Fibroblast of upper back skin (primary cell): ENCODE measurements at places on chromosomes 1 and 21.
A peak's percentile ranks its signal among the peaks of the same experiment; 100 is the strongest.

DNA sequence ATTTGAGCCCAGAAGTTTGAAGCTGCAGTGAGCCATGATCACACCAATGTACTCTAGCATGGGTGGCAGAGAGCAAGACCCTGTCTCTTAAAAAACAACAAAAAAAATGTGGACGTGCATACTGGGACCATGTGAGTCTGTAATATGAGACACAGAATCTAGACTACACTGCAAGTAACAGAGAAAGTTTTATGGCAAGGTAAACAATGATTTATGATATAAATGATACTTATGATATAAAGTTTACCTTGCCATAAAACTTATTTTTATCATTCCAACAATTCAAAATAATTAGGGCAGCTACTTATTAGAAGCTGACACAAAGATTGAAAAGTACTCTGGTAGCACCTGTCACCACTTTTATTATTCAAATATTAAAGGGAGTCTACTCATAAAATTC lies 34.7 kb downstream of the WDR26 start:
- no peak for DNase-seq

GRCh38 chr1:236681219-236681618 lies 5.1 kb upstream of the ACTN2 start:
- DNase-seq, result no peak

DNA sequence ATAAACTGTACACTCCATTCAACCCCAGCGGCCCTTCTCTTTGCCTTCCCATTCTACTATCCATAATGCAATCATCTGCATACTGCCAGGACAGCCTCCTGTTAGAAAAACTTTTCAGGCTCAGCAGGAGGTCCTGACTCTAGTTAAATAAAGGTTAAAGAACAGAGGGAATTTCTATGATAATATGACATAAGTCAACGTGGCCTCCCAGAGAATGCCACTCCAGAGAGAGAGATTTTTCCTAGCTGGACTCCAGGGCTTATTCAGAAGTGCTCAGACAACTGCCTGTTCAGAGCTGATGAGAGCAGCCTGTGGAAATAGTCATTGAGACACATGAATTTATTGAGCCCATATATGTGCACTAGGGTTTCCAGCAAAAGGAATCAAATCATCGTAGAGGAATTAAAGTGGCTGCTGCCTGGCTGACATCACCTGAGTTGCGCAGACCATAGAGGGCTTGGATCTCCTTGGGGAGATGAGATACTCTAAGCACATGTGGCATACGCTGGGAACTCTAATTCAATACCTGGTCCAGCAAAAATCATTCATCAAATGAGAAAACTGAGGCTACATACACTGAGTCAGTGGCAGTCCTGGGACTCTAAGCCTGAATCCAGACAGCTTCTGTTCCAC lies 736.2 kb downstream of the PTPRU start:
- no peak for DNase-seq

DNA sequence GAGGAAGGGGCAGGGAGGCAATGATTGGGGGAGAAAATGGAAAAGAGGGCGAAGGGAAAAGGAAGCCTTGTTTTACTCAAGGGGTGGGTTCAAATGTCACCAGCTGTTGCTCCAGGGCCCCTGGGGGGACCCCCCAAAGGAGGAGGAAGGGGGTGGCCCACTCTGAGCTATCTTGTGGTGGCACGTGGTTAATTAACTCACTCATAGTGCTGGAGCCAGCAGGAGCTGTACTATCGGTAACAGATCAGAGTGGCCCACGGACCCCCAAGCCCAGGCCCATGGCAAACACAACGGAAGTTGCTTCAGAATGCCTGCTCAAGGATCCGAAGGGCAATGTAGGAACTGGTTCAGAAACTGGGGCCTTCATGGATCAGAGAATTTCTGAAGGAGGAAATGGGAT lies 7.2 kb downstream of the TFF2 start:
- no peak for DNase-seq

- DNase-seq, result no peak
These were observed 51.8 kb downstream of the SPEN start for GRCh38 chr1:15899266-15899665.

GRCh38 chr1:8586438-8586837 lies 231.0 kb downstream of the RERE start:
- peak; percentile 49 for DNase-seq

DNA sequence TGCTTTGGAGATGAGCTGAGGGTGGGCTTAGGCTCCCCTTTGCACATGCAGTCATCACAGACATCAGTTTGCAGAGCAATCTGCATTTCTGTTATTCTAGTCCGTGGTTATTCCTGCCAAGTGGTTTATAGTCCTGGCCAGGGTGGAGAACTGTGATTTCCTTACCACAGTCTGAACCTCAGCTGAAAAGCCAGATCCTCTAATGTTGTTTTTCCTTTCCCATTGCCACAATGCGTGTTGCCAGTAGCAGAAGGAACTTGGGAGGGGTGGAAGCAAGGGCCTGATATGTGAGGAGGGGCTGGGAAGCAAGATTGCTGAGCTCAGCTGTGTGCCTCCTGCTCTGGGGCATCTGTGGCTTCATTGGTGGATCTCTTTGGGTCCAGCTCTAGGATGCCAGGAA lies 18.0 kb upstream of the ST3GAL3 start:
- no peak for DNase-seq

GRCh38 chr1:214186103-214186824 lies 94.7 kb upstream of the SMYD2 start:
- DNase-seq, result no peak

DNA sequence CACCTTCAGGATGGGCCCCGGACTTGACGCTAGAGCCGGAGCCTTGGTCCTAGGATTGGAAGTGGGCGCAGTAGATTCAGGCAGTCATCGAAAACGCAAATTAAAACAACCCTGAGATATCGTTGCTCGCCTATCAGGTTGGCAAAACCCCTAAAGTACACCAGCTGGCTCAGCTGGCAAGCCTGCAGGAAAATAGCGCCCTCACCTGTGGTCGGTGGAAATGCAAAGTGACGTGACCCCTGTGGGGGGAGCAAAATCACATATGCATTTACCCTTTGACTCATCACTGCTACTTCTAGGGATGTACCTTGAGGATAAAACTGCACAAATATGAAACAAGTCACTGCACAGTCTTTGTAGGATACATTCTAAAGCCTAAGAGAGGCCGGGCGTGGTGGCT lies 170.3 kb upstream of the TMEM51 start:
- DNase-seq, result no peak

DNA sequence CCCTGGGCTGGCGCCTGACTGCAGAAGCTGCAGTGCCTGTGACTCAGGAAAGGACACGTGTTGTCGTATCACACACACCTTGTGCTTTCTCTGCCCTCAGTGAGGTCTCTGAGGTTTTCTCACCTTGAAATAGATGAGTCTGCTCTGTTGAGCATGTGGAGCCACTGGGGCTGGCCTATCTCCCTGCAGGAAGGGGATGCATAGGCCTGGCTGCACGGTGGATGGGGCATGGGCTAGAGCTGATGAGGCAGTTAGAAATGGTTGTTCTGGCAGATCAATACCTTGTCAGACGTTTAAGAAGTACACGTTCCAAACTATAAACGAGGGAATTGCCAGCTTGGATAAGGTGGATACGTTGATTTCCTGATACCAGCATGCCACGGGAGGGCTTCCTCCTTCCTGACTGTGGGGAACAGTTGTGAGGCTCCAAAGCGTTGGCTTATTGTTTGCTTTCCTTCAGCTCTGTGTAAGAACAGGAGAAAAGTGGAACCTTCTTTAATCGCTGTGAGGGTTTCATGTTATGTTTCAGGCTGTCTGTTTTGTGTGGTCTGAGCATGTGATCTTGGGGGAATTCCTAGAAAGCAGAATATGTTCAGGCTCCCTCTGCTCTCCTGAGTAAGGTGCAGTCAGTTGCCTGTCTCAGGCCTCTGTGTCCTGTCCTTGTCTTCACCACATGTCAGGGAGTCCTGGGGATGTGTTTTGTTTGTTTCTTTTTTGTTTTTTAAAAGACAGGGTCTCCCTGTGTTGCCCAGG lies 44.8 kb downstream of the PCNT start:
- DNase-seq, result no peak

- no peak for DNase-seq
These were observed 334.2 kb downstream of the RPS6KC1 start for GRCh38 chr1:213385201-213385600.

DNA sequence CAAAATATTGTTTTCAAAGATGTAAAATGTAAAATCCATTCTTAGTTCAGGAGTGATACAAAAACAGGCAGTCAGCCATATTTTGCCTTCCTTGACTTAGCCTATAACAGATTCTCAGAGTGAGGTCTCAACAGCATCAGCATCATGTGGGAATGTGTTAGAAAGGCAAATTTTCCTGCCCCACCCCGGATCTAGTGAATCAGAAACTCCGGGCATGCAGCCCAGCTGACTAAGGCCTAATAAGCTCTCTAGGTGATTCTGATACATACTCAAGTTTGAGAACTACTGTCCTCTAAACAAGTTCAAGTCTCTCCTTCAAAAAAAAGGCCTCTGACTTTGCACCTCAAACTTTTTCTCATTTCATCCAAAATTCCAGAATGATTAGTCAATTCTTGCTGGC lies 46.9 kb upstream of the PRRC2C start:
- peak; percentile 98 for DNase-seq

DNA sequence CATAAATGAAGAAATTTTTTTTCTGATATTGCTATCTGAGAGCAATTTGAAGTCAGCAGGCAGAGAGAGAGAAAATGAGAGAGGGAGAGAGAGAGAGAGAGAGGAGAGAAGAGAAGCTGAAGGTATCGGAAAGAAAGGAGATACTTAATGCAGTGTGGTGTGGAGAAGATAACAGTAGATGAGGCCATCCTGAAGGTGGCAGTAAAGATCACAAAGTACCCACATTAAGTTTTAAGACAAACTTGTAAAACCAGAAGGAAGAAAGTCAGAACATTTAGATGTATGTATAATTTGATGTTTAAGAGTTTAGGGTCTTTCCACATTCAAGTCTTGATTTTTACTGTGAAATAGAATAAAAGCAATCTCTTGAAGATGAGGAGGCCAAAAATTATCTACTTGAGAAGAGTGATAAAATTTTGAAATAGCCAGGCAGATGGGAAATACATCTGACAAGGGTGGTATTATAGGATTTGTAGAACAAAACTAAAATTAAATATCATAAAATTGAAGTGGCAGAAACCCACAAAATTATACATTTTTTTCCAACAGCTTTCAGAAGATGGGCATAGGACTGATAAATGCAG lies 1753.4 kb downstream of the MRPL39 start:
- DNase-seq, result peak; percentile 8

GRCh38 chr1:10538646-10539355 lies 64.1 kb downstream of the PEX14 start:
- no peak for DNase-seq

GRCh38 chr1:167507719-167508118 lies 10.6 kb downstream of the CD247 start:
- DNase-seq, result no peak

GRCh38 chr1:167171286-167171929 lies 49.3 kb upstream of the POU2F1 start:
- DNase-seq, result peak; percentile 17

DNA sequence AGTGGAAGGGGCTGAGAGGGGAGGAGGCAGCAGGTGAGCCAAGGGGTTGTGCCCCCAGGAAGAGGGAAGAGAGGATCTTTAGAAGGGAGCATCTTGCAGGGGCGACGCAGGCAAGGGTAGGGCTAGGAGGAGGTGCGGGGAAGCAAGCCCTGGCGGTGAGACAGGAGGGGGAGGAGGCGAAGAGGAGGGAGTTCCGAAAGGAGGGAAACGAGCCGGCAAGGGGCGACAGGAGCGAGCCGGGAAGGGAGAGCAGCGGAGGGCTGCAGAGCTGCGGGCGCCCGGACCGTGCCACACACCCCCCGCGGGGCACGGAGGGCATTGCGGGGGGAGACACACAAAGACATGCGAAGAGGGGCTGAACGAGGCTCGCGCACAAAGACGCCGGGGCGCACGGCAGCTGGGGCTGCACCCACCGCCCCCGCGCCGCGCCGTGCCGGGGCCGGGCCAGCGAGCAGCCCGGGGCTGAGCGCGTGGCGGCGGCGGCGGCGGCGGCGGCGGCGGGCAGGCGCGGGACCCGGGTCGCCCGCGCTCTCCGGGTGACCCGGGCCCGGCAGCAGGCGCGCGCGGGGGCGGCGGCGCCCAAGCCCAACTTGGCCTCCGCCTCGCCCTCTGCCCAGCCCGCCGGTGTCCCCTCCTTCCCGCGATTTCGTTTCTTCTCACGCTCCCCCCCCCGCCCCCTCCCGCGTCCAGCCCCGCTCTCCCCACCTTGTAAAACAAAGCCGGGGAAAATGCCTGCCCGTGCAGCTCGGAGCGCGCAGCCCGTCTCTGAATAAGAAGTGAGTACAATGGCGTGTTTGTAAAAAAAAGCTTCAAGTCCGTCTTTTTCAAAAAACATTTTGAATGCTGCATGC lies at the start of gene KCNK2:
KCNK2 (plus strand) TSS at position 206 of the 851 bp plus-strand sequence. CDS start 649 bp downstream, outside the sequence.
- peak; percentile 70 for DNase-seq

- no peak for DNase-seq
These were observed 2.3 kb downstream of the VPS26C start for GRCh38 chr21:37264808-37265207.

DNA sequence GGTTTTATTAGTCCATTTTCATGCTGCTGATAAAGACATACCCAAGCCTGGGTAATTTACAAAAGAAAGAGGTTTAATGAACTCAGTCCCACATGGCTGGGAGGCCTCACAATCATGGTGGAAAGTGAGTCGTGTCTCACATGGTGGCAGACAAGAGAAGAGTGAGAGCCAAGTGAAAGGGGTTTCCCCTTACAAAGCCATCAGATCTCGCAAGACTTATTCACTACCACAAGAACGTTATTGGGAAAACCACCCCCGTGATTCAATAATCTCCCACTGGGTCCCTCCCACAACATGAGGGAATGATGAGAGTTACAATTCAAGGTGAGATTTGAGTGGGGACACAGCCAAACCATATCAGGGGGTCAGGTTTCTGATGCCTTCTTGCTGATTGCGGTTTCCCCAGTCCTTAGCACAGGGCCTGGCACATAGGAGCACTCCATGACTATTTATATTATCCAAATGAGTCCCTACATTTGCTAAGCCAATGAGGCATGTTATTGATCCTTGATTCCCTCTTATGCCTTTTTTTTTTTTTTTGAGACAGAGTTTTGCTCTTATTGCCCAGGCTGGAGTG lies 35.3 kb upstream of the PAXBP1 start:
- DNase-seq, result peak; percentile 39

DNA sequence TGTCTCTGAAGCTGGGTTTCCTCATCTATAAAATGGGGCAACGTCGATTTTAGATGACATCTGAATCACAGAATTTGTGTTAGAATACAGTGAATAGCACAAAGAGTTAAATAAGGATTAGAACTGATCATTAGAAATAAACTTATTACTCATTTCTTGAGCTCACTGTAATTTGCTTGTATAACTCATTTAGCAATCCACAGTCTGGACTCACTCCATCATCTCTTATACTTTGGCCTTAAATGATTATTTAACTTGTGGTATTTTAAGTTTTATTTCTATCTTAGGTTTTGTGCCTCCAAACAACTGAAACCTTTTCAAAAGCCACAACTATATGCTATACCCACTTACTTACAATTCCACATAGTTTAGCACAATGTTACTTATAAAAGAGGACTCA lies 128.0 kb downstream of the CDC42BPA start:
- DNase-seq, result no peak

GRCh38 chr1:92228401-92228800 lies 10.7 kb downstream of the C1orf146 start:
- DNase-seq, result no peak
